ENCODE measurements at places on chromosomes 7 and 10.

GRCh38 chr7:151040616-151041375 lies 7.5 kb upstream of the ASIC3 start:
- DNase-seq: no peak

DNA sequence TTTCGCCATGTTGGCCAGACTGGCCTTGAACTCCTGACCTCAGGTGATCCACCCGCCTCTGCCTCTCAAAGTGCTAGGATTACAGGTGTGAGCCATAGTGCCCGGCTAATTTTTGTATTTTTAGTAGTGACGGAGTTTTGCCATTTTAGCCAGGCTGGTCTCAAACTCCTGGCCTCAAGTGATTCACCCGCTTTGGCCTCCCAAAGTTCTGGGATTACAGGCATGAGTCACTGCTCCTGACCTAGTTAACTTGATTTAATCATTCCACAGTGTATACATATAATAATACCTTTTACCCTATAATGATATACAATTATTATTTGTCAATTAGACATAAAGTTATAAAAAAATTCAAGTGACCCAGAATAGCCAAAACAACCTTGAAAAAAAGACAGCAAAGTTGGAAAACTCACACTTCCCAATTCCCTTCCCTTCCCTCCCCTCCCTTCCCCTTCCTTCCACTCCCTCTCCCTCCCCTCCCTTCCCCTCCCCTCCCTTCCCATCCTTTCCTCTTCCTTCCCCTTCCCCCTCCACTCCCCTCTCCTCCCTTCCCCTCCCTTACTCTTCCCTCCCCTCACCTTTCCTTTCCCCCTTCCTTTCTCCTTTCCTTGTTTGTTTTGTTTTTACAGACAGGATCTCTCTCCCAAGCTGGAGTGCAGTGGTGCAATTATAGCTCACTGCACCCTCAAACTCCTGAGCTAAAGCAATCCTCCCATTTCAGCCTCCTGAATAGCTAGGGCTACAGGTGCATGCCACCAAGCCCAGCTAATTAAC lies 14.8 kb upstream of the ZMIZ2 start:
- no peak for DNase-seq

GRCh38 chr10:33273295-33274002 lies 61.0 kb downstream of the NRP1 start:
- no peak for DNase-seq

GRCh38 chr10:11180228-11180627 lies 162.6 kb downstream of the CELF2 start:
- no peak for DNase-seq

GRCh38 chr7:19698331-19698730 lies 10.5 kb downstream of the POLR1F start:
- no peak for DNase-seq

DNA sequence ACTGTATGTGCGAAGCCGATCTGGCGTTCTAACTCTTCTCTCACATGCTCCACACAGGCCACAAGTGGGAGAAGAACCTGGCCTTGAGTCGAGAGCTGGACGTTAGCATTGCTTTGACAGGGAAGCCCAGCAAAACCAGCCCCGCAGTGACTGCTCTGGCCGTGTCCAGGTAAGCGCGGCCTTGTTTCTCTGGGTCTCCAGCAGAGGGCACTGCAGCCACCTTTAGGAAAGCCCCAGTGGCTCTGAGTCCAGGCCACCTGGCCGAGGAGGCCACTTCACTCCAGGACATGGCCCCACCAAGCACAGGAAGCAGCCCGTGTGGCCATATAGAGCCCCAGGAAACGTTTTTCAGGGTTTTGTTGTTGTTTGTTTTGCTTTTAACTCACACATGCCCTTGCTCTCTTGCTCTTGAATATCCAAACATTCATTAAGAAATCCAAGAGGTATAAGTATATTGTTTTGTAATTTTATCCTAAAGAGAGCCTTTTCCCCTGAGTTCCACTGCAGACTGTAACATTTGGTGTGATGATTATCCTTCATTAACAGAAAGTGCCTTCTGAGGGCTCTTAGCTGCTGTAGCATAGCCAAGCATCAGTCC lies 41.8 kb upstream of the LRRC18 start:
- DNase-seq: no peak

- DNase-seq: no peak
These were observed 66.6 kb downstream of the GLCCI1 start for GRCh38 chr7:8035192-8035591.

GRCh38 chr10:122168101-122168500 lies 103.0 kb upstream of the BTBD16 start:
- DNase-seq: no peak
